Hematopoietic multipotent progenitor cell treated with erythropoietin and hydrocortisone succinate and interleukin-3 and kit ligand, for 15 days (in vitro differentiated cells): ENCODE measurements at places on chromosomes 16 and 17.

DNA sequence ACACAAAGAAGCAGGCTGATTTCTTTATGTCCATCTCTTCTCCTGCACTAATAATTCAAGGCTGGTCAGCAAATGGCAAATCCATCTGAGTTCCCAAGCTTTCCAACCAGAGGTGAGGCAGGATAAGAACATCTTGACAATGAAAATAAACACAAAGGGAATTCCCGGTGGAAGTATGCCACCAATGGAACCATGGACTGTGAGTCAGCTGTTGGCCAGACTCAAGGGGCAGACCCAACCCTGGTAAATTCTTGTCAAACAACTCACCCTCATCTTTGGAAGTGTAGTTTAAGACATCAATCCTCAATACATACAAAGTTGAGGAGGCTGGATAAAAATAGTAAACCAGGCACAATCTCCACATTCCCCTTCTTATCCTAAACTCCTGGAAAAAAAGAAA is 74.3 kb upstream of the CES5A start:
- no peak for DNase-seq

GRCh38 chr16:78593352-78593751 is 493.9 kb downstream of the WWOX start:
- DNase-seq: no peak

DNA sequence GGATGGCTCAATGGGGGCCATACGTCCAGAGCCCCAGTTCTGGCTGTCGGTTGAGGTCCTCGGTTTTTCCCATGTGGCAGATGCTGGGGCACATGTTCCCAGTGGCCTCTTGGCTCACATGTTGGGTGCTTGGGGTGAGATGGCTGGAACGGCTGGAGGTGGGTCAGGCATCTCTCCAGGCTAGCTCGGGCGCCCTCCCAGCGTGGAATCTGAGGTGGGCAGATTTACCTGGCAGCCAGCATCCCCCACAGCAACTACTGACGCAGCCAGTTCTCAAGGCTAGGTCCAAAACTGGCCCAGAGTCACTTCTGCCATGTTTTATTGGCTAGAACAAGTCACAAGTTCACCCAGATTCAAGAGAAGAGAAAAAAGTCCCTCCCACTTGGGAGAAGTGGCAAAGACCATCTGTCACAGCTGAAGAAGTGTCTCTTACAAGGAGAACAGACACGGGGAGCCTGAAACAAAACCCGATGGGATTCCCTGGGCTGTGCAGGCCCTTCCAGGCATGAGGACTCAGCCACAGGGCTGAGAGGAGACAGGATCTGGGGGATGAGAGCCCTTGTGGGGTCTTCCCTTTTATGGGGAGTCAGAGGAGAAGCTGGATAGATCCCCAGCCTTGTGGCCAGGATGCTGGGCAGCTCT is 15.2 kb downstream of the ACE start:
- no peak for DNase-seq

DNA sequence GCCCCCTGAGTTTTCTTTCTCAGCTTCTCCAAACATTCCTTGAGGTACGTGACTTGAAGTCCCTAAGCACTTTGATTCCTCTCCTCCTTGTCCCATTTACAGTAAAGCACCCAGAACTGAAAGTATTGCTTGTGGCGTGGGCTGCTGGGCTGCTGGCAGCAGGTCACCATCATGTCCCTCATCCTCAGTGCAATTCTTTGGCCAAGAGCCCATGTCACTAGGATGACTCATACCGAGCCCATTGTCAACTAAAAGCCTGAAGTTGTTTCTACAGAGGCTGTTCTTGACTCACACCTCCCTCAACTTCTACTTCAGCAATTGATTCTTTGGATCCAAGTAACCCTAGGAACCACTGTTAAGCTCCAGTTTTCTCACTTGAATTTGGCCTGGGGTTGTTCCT is 54.3 kb downstream of the KPNA2 start:
- no peak for DNase-seq

GRCh38 chr17:69555056-69555455 is 140.6 kb downstream of the MAP2K6 start:
- DNase-seq: no peak

DNA sequence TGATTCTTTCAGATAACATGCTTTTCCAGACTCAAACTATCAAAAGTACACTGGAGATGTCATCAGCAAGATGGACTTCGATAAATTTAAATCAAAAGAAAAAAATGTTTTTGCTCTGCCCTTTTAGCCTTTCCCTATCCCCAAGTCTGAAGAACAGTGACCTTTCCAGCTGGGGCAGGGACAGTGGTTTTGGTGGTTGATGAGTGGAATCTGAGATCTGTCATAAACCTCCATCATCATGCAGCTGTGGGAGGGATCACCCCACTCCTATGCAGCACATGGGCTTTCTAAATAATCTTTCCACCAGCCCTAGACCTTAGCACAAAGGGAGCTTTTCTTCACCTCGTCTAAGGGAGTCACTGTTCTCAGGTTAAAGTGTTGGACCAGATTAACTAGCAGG is 869.5 kb upstream of the SOX9 start:
- DNase-seq: no peak

DNA sequence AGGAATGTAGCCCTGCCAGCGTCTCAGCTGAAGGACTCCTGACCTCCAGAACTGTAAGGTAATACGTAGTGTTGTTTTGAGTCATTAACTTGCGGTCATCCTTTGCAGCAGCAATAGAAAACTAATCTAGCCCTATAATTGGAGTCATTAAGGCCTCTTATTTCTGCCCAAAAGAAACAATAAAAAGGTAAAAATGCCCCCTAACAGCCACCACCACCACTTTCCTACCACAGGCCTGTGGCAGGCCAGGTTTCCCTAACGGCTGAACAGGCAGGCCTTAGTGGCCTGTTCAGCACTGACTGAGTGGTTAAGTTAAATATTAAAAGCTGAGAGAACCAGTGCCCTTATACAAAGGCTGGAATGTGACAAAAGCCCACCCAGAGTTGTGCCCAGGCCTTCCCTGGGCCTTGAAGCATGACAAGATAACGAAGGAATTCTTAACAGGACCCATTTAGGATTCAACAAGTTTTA is 286.5 kb upstream of the ERCC4 start:
- no peak for DNase-seq

DNA sequence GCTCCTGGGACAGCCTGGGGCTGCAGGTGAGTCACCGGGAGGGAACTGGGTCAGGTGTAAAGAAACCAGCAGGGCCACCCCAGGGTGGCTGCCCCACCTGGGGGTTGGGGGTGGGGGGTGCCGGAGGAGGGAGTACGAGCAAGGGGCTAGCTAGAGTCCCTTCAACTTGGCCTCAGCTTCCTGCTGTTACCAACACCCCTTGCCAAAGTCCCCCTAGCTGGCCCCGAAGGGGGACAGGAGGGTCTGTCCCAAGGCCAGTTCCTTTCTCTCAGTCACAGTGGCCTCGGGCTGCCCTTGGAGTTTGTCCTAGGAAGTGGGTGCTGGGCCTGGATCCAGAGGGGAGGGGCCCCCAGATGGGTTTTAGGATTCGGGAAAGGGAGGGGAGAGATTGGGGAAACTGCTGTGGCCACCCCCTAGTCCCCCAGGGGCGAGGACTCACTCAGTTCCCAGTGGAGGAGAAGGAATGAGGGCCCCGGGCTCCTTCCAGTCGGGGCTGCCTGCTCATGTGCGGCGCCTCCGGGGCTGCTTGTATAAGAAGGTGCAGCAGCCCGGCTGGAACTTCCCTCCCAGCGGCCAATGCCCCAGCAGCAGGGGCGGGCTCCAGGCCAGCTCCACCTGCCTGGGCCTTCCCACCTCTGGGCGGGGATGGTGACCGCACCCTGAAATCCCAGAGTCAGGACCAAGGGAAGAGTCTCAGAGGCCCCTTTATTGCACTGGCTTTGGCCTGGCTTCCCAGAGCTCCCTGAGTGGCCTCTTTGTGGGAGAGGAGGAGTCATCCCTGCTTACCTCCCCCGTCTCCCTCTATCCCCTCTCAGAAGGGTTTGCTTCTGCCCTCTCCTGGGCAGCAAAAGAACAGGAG is 7.3 kb downstream of the ARHGAP27 start:
- no peak for DNase-seq

GRCh38 chr17:78383725-78384471 is 5.4 kb downstream of the PGS1 start:
- DNase-seq: no peak

DNA sequence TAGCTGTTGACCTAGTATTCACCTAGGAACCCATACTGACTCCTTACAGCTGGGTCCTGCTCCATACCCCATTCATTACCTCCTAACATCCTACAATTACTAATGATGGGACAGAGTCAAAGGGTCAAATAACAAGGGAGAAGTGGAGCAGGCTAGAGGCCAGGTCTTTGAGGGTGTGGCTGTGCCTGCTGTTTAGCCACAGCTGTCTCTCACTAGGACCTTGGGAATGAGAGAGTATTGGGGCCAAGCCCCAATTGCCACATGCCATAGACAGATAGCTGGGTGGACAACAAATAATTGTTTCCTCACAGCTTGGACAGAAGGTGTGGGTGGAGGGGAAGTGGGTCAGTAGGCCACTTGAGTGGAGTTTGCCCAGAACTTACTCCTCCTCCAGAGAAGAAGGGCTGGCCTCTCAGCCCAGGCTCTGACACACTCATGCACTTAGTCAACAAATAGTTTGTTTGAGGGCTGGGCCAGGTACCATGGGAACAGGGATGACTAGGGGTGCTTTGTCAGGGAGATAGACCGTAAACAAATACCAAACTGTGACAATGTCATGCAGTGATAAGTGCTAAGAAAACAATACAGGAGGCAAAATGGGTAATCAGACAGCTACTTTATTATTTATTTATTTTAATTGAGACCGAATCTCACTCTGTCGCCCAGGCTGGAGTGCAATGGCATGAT is 10.2 kb upstream of the CENPT start:
- DNase-seq: no peak

DNA sequence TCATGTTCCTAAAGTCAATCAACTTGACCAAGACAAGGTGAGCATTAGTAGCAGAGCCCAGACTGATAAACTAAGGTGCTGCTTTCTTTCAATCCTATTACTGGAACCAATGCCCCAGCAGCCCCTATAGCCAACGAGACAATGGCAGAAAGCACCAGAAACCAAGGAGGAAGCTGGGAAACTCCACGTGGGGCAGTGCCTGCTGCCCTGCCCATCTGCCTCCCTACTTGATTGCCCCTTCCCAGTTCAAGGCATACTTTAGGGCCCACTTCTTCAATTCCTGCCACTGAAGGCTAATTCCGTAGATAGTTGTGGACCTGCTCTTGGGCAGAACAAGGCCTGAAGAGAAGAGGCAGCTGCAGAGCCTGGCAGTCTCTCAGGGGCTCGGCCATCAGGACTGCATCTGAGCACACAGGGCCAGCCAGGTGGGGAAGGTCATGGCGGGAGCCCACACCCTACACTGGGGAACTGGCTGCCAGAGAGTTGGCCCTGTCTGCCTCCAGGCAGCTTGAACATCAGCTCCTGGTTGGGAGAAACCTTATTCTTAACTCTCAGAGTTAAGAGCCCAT is 30.9 kb downstream of the WSB1 start:
- no peak for DNase-seq

DNA sequence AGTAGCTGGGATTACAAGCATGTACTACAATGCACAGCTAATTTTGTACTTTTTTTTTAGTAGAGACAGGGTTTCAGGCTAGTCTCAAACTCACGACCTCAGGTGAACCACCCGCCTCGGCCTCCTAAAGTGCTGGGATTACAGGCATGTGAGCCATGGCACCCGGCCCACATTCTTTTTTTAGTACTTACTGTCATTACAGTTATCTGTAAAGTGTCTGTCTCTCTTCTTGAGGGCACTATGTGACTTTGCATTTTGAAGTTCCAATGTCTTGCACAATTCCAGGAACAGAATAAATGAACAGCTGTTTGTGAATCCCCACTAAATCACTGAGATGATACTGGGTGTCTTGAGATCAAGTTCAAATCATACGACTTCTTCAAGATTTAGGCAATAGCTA is 1540.3 kb downstream of the CDH11 start:
- DNase-seq: no peak

- no peak for DNase-seq
Observed at GRCh38 chr17:77492446-77493237, 351.9 kb downstream of the SEC14L1 start.

DNA sequence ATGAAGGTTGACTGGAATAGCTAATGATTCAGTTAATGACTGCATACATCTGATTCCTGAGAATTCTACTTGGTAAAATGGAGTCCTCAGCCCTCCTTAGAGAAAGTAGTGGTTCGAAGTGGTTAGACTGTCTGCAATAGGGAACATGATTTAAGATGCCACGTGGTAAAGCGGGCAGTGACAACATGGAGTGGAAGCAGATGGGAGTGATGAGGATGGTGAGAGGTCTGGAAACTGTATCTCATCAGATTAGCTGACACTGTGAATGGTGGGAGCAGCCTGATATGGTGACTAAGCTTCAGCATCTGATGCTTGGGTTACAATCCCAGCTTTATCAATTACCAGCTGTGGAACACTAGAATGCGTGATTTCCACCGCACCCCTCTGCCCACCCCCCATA is 8.4 kb downstream of the CDH11 start:
- DNase-seq: no peak

GRCh38 chr16:48323783-48324775 is 61.1 kb downstream of the SIAH1 start:
- DNase-seq: no peak

- no peak for DNase-seq
Observed at GRCh38 chr17:11807606-11808005, 189.7 kb downstream of the ZNF18 start.

DNA sequence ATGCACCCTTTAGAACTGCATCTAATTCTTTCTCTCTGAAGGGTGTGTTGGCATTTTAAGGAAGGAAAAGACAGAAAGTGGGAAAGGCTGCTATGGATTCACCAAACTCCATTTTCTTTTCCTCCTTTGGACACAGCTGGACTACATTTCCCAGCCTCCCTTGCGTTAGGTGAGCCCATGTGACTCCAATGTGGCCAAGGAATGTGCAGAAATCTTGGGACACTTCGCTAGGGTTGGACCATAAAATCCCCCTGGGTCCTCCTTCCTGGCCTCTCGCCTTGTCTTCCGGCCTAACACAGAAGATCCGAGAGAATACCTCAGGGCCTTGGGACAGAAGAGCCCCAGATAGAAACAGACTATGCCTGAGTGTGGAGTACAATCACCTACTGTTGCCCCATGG is 56.3 kb downstream of the ABCC12 start:
- no peak for DNase-seq

DNA sequence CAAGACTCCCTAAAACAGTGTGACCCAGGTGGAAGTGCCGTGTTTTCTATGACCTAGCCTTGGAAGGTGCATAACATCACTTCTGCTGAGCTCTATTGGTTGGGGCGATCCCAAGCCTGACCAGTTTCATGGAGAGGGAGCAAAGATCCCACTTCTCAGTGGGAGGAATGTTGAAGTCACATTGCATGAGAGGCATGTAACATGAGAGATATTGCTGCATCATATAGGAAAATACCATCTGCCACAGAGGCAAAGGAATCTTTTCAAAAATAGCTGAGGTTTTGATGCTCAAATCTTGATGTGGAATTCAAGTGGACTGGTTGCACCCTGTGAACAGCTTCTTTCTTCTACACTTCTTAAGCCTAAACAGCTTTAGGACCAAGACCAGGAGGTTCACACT is 56.4 kb upstream of the NLRP1 start:
- DNase-seq: no peak

DNA sequence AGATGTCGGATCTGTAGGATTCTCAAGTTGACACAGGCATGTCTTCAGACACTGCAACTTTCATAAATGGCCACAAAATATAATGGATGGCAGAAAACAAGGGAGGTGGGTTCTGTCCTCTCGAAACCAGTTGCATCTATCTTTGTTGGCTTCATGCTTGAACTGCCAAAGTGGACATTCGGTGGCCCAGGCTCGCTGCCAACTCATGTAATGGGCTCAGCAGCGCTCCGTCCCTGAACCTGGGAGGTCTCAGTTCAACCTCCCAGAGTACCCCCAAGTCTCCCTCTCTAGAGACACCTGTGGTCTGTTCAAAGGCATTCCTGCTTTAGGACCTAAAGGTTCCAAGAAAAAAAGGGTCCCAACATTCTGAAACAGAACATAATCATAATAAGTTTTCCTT is 71.9 kb downstream of the NXN start:
- no peak for DNase-seq
